GM19239 (cell line): ENCODE measurements at places on chromosomes 3 and 15.

DNA sequence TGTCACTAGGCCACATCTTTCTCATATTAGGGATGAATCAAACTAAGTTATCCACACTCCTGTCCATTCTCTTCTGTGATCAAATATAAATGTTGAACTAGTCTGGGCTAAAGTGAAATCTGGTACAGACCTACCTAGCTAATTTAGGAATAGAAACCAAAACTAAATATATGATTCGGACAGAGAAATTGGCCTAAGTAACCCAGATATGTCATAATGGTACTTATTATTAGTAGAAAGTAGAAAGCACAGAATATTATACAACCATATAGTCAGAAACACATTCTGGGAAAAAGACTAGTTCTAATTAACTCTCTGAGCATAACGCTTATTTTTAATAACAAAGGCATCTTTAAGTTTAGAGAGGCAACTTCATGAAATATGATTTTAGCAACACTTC lies 389.0 kb downstream of the LSAMP start:
- DNase-seq = peak; percentile 5

GRCh38 chr3:108091498-108092250 lies 843 bp upstream of the CD47 start:
- DNase-seq = no peak

DNA sequence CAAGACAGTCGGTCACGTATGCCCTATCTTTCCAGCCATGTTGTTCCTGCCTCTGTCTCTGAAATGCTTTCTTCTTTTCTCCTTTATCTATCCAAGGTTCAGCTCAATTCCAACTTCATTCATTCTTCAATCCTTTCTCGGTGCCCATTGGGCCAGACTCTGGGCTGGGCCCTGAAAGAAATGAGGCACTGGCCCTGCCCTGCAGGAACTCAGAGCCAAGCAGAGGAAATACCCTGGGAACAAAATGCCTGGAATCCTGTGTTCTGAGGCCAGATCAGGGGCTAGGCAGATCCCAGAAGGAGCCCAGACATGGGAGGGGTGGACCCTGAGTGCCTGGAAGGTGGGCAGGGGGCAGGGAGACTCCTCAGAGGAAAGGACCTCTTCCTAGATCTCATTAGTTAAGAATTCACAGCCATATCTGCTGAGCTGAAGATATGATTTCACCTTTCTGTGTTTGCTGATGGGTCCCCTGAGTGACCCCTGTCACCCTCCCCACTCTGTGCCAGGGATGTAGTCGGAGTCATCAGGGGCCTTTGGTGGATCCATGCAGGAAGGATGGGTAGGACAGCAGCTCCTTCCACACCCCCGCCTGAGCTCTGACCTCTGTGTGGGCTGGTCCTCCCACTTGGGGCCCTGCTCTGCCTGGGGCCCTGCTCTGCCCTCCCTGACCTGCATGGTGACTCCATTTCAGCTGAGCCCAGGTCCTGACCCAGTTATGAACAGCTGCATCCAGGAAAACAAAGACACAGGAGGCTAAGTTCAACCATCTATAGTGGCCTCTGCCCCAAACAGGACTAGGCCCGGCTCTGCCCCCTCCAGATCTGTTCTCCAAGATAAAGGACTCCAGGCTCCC lies 5.3 kb upstream of the DAPK2 start:
- DNase-seq = no peak

GRCh38 chr3:39065197-39065596 lies 13.4 kb downstream of the WDR48 start:
- peak; percentile 25 for DNase-seq

- no peak for DNase-seq
Measured at GRCh38 chr3:109597444-109597843, 260.1 kb upstream of the DPPA4 start.

- DNase-seq = no peak
Measured at GRCh38 chr15:46301291-46301690, 666.5 kb downstream of the SQOR start.

- no peak for DNase-seq
Measured at GRCh38 chr3:134457376-134458074, 28.3 kb downstream of the ANAPC13 start.

DNA sequence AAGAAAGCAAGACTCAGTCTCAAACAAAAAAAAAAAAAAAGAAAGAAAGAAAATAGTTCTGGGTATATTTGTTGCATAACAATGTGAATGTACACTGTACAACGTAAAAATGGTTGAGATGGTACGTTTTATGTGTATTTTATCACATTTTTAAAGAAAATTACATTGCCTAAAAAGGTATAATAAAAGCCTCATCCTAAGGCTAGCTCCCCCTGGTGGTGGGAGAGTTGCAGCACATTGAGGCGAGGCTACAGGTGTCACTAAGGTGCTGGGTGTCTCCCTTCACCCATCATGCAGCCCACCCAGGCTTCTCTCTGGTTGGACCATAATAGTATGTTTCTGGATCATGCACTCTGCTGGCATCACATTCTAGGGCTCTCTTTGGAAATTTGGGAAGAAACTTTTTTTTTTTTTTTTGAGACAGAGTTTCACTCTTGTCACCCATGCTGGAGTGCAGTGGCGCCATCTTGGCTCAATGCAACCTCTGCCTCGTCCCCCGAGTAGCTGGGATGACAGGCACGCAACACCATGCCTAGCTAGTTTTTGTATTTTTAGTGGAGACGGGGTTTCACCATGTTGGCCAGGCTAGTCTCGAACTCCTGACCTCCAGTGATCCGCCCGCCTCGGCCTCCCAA lies 12.4 kb upstream of the RAB11A start:
- DNase-seq = no peak

DNA sequence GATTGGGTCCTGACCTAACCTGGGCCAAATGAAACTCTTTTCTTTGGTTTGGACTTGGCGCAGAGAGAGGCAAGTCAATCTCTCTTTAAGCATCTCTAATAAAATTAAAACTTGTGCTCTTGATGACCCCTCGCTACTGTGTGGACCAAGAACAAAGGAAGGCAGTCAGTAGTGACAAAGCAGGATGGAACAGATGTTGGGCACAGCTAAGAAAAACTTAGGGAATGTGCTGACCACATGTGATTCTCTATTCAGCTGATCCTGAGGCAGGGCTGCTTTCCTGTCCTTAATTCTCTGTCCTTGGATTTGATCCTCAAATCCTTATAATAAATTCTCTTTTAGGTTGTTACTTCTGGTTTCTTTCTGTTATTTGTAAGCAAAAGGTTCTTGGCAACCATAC lies 259.9 kb downstream of the ZIC1 start:
- no peak for DNase-seq

- DNase-seq = no peak
Measured at GRCh38 chr3:142981108-142981507, 17.6 kb upstream of the PAQR9 start.

DNA sequence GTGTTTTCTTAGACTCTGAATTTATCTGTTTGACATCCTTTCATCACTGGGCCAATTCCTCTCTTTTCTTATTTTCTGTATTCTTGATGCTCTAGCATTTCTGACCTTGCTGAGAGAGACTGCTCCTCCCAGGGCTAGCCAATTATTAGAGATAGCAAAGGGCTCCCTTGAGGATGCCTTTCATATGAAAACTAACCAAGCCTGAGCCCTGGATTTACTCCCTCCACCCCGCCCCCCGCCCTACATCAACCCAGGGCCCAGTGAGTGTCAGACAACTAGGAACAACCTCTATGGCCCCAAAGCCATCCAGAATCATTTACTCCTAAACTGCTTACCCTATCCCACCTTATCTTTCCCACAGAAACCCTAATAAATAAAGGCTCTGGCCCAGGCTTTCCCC lies 69.7 kb upstream of the LARS2 start:
- DNase-seq = no peak

DNA sequence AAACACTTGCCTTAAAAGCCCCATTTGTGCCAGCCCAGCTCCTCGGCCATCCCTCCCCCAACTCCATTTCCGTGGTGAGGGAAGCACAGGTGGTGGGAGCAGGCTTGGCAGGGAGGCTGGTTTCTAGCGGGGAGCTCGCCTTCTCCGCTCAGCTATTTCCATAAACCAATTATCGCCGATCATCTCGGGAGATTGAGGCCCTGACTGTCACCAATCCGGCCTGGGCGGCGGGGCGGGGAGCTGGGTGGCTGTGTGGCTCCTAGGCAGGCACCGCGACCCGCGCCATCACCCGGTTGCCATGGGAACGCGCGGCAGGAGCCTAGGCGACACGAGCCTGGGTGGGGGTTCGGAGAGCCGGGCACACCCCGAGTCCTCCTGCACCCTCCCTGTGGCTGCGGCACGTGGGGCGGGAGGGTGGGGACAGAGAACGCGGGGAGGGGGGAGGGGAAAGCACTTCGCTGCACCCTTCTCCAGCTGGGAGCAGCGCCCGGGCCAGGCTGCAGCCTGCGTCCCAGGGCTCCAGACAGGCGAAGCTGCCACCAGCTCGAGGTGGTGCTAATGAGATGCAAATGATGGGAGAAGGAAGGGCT lies 9.3 kb downstream of the CCDC33 start:
- no peak for DNase-seq

GRCh38 chr15:69602921-69603320 lies 150.3 kb downstream of the RPLP1 start:
- no peak for DNase-seq

DNA sequence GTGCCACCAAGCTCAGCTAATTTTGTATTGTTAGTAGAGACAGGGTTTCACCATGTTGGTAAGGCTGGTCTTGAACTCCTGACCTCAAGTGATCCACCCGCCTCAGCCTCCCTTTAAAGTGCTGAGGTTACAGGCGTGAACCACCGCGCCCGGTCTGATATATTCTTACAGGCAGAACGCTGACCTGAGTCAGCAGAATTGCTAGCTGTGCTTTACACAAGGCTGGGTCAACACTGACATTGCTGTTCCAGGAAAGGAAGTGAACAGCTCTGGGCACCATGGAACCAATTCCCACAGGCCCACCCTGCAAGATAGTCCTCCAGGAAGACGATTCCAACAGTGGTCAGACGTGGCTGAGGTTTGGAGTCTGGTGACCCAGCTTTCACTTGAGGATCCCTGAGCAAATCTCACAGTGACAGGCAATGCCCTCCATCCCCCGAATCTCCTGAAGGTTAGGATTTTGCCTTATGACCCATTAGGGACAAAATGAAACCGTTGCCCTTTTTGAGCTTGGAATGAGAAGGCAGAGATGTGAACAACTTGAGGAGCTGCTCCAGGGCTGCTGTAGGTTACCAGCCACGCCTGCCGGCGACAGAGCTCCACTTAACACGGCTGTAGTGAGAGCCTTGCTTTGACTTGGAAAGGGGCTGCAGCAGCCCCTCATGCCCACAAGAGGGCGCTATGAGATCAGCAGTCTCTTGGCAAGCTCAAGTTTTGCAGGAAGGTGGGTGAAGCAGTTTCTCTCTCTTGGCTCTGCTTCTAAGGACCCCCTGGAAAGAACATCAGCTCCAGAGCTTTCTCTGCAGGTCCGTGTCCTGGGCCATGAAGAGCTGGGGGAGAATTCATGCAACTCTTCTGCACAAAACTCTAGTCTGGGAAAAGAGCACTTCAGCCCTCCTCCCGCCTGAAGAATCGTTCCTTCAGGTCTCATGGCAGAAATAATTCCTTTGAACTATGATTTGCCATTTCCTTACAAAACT lies 74.1 kb downstream of the SENP2 start:
- DNase-seq = peak; percentile 56

DNA sequence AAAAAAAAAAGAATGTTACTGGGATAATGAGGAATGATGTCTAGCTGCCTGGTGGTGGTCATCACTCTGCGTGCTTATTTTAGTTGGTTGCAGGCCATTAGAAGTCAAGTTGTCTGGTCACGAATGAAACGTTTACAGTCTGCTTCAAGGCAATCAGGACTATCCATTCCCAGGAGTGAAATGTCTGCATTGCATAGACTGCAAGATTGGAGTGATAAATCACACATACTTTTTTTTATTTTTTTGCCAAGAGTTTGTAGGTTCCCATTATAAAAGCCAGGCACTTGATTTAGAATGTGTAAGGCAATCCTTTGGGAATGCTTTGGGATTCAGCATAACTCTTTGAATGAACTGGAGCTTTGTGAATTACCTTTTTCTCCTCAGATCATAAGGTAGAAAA lies 132.3 kb downstream of the STAC start:
- no peak for DNase-seq

GRCh38 chr3:131735116-131735515 lies 232.3 kb upstream of the MRPL3 start:
- no peak for DNase-seq

DNA sequence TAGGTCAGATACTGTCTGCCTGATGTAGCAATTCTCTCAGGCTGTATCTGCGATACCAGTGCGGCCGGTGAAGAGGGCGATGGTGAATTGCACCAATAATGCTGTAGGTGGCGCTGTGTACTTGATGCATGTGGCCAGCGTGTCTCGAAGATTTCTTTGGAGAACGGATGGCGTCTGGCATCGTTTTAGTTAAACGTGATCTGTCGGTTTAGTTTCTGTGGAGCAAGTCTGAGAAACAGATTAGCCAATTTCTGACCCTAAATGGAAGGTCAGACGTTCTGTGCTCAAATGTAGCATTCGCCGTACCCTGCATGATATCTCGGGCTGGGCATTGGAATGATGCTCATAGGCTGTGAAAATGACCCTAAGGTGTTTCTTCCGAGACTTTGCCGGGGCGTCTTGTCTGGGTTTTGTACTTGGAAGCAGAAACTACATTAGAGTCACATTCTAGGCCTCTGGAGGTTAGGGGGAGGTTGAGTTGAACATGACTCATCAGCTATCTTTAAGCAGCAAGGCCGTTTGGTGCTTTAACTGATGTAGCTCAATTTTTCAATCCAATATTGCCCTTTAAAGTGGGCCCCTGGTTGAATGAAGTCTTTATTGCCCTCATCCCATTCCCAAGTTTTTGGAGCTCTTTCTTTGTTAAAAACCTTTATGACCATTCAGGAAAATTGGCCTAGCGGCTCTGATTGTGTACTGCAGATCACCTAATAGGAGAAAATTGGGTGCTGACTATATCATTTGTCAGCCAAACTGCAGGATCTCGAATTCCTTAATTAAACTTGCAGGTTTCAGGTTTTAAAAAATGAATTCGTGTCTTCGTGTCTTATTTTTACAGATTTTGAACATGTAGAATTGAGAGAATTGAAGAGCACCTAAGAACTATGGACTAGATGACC lies 80.0 kb downstream of the SQOR start:
- DNase-seq = no peak

GRCh38 chr3:46469680-46470357 lies 5.1 kb upstream of the LTF start:
- DNase-seq = no peak

- no peak for DNase-seq
Measured at GRCh38 chr3:53092942-53093341, 37.3 kb downstream of the RFT1 start.

GRCh38 chr3:23202203-23202920 lies 765 bp upstream of the UBE2E2 start:
- DNase-seq = no peak

GRCh38 chr3:195543500-195544229 lies 540 bp upstream of the PPP1R2 start:
- no peak for DNase-seq
